Dermis microvascular lymphatic vessel endothelial cell (primary cell): ENCODE measurements at places on chromosomes 12 and 14. TPM values are rescaled to one million over a fixed set of nuclear protein-coding genes. Genes with fewer than 3 reads are reported as not detected.

DNA sequence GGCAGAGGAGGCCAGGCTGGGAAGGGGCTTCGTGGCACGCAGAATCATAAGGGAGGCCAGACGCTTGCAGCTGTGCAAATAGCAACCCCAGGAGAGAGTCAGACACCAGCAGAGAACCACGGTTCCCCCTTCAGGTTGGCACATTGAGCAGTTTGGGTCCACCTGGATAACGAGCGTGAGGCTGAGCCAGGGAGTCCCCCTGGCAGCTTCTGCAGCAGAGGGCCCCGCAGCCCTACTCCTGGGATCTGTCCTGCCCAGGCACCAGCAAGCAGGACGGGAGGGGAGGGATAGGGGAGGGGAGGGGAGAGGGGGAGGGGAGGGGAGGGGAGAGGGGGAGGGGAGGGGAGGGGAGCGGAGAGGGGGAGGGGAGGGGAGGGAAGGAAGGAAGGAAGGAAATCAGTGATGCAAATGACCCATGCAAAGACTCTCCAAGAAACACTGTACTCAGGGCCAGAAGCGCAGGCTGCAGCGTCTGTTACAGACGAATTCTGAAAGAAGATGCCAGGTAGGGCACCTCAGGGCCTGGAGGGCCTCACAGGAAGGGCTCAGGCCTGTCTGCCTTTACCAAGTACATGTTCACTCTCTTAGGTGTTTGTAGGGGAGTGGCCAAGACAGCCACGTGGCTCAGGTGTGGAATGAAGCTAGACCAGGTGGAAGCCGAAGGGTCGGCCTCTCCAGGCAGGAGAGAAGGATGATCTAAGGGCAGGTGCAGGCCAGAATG, 32.3 kb upstream of the MMP17 start:
- DNase-seq, result no peak

- DNase-seq, result peak; percentile 70
Measured at GRCh38 chr12:59040656-59041055, 120.4 kb upstream of the LRIG3 start.

GRCh38 chr14:49303946-49304516, 282.1 kb downstream of the RPS29 start:
- peak; percentile 21 for DNase-seq

GRCh38 chr12:131057211-131057721, 103.6 kb downstream of the ADGRD1 start:
- DNase-seq, result no peak

ADGRD1 gene
- 0.25 and 0.26 TPM in 2 replicates for total RNA-seq

DNA sequence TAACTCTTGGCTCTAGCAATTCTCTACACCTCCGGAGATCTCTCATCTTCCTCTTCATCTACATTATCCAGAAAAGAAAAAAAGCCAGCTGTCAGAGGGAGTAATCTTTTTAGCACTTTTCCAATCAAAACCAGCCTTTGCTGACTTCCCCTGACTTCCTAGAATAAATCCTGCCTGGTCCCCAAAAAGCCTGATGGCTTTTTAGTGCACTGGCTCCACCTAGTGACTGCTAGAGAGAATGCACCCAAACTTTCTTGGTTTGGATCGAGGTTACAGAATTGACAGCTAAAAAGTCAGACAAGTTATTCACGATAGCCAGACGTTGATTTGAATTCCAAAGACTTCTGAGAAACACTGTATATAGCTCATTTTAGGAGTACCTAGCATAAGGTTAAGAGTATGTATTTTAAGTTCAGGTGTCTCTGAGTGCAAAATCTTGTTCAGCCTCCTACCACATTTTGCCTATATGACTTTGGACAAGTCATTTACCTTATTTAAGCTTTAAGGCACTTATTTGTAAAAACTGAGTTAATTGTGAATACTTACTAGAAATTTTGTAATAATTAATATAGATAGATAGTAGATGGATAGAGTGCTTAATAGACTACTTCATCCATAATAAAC, 185.7 kb upstream of the GRIN2B start:
- DNase-seq, result peak; percentile 54

GRCh38 chr14:83798421-83798820, 1731.5 kb upstream of the FLRT2 start:
- DNase-seq, result no peak

DNA sequence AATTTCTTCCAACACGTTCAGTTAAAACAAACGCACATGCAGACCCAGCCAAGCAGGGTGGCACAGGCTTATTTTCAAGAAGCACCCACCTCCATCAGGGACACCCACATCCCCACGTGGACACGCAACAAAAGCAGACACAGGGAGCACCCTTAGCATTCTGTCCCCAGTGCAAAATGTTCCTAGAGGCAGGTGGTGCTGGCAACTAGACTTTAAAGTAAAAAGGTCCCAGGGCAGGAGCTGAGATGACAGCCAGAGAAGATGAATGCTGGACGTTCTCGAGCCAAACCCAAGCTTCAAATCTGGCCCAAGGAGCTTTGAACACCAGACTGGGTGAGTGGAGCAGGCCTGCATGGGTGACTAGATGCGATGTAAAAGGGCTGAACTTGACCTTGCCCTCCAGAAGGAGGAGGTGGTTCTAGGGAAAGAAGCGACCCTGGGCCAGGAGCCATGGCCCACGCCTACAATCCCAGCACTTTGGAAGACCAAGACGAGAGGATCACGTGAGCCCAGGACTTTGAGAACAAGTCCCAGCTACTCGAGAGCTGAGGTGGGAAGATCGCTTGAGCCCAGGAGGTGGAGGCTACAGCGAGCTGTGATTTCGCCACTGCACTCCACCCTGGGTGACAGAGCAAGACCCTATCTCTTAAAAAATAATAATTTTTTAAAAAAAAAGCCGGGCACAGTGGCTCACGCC, 47.3 kb downstream of the KDM2B start:
- DNase-seq, result no peak

DNA sequence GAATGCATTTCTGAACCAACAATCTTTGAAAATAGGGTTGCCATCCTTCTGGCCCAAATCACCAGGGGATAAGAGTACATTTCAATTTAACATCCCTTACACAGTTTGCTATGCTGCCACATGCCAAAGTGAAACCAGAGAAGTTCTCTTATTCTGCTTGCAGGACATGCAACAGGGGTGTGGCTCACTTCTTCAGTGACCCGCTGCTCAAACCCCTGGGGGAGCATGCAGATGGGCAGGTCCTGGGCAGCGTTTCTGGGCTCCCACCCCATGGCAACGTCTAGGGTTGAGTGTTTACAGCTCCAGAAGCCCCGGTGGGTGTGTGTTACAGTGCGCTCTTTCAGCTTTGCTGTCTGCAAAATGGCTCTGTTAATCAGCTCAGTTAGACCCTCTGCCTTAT, 1306.3 kb upstream of the TMEM132C start:
- DNase-seq, result no peak

GRCh38 chr12:13436696-13437391, 240.3 kb downstream of the EMP1 start:
- no peak for DNase-seq
